ENCODE measurements at places on chromosomes 6 and 20.

GRCh38 chr6:138520463-138520862 lies 21.2 kb upstream of the NHSL1 start:
- DNase-seq, result no peak

- no peak for DNase-seq
Observed at GRCh38 chr6:38997128-38997761, 51.3 kb upstream of the GLP1R start.

GRCh38 chr6:53805725-53806124 lies 10.9 kb downstream of the LRRC1 start:
- no peak for DNase-seq

- no peak for DNase-seq
Observed at GRCh38 chr6:47105469-47106178, 63.5 kb upstream of the ADGRF1 start.

DNA sequence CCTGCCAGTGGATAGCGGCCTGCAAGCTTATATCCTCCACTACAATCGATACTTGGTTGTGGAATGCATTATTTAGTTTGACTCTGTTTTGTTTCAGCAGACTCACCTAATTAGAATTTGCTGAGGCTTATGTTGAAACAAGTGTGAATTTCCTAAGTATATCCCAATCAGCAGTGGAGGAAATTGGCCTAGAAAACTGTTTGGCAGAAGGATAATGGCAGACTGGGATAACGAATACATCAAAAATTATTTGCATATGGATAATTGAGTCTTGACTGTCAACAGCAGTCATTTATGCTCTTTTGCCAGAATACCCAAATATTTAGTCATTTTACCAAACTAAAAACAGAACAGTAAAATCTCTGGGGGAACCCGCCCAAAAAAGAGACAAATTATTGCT lies 261.0 kb downstream of the DOK5 start:
- DNase-seq, result no peak

DNA sequence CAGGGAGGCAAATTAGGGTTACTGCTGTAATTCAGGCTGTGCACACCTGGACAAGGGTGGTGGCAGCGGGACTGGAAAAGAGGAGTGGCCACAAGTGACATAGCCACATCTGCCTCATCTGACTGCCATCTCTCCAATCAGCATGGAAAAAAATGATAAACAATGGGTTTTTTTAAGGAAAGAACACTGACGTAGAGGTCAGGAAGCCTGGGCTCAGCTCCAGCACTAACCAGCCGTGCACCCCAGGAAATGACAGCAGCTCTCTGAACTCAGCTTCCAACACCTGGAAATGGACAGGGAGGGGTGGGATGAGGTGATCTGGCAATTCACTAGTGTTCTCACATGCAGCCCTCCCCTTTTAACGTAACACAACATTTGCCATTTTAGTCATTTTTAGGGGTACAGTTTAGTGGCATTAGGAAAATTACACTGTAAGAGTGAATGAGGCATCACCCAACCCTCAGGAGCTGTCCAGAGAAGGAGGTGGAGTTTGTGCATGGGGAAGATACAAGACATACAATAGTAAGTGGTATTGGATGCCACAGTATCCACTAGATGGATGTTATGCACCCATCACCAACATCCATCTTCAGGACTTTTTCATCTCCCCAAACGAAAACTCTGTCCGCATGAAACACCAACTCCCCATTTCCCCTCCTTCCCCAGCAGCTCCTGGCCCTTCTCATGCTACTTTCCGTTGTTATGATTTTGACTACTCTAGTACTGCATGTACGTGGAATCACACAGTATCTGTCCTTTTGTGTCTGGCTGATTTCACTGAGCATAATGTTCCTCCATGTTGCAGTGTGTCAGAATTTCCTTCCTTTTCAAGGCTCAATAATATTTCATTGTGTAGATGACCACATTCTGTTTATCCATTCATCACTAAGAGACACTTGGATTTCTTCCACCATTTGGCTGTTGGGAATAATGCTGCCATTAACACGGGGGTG lies 215.5 kb upstream of the ECI2 start:
- DNase-seq, result no peak

GRCh38 chr20:19937651-19938420 lies 79.3 kb upstream of the NAA20 start:
- no peak for DNase-seq

GRCh38 chr20:44745598-44746366 lies at the start of gene KCNK15:
Gene KCNK15 (plus strand): TSS chr20:44745865. CDS start chr20:44745911, 46 bp downstream.
- DNase-seq, result no peak

DNA sequence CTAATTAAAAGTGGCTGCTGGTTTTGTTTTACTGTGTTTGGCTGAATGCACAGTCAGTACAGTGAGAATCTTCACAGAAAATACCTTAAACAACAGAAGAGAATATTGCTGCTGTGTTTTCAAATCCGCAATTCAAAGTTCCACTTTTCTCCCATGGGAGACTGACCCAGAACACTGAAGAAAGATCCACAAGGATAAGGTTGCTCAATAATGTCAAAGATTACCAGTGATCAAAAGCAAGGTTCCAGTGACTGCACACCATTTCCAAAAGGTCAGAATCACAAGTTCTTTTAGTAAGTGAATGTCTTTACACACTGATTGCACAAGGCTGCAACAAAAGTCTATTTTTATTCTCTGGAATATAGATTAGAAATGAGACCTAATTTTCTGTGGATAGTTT lies 82.3 kb downstream of the EPHA7 start:
- no peak for DNase-seq

DNA sequence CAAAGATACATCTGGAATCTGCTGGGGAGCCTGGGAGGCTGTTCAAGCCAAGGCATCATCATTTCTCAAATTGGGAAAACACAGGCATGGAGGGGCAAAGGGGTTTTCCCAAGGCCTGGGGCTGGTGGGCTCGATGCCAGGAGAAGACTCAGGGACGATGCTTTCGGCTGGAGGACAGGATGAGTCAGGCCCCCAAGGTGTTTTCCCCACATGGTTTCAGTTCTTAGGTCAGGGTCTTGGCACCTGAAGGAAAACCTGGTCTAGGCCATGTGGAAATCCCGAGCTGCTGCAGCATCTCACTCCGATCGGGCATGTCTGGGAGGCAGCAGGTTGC lies 348.1 kb downstream of the CDC5L start:
- no peak for DNase-seq

DNA sequence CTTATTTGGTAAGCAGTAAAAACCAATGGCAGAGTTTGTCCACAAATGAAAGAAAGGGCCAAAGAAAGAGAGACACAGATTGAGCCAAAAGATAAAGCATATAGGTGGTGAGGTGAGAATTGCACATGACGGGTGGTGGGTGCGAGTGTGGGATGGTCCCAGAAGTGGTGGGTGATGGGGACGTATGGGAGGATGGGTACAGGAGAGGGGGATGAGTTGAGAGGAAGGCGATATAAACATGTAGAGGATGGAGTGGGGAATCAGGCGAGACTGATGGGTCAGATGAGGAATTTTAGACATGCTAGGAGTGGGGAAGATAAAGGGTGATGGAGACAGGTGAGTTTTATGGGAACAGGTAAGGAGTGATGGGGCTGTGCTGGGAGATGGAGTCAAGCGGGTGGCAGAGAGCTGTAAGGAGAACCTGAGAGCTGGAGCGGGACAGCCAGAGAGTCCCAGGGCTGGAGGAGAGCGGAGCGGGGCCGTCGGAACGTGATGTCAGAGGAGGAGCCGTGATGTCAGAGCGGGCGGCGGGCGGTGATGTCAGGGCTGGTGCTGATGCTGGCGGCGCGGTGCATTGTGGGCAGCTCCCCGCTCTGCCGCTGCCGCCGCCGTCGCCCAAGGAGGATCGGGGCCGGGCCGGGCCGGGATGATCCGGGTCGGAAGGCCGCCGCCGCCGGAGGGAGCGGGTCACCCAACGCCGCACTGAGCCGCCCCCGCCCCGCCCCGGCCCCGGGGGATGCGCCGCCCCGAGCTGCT lies at the start of gene TTBK1:
Gene TTBK1 (plus strand): TSS at position 574 of the 756 bp plus-strand sequence. CDS start 3,180 bp downstream, outside the sequence.
- no peak for DNase-seq

GRCh38 chr6:134491477-134491876 lies 173.6 kb upstream of the SGK1 start:
- no peak for DNase-seq

GRCh38 chr6:17276766-17277165 lies 4.4 kb upstream of the RBM24 start:
- DNase-seq, result no peak

- DNase-seq, result no peak
Observed at GRCh38 chr20:40955326-40955725, 73.3 kb upstream of the TOP1 start.

GRCh38 chr6:135833771-135834170 lies 17.7 kb upstream of the PDE7B start:
- DNase-seq, result no peak

DNA sequence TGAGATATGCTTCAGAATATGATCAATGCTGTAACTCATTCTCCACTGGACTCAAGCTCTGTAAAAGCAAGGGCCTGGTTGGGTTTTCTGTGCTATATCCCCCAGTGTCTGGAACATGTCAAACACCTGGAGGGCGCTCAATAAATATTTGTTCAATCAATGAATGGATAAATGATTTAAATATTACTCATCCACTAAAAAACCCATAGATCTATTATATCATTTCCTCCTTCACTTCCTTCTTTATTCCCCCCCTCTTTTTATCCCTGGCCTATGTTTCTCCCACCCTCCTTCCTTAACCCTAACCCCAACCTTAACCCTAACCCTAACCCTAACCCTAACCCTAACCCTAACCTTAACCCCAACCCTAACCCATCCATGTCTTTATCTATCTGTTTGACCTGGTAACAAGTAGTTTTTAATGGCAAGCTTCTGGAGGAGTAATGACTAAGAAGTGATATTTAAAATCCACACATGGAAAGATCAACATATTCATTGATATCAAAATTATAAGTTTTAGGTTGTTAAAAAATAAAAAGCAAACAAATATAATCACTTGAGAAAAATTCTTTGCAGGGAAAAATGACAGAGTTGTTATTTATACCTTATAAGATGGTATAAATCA lies 103.8 kb upstream of the GLP1R start:
- DNase-seq, result no peak

GRCh38 chr6:44397424-44398164 lies 10.1 kb downstream of the CDC5L start:
- no peak for DNase-seq

DNA sequence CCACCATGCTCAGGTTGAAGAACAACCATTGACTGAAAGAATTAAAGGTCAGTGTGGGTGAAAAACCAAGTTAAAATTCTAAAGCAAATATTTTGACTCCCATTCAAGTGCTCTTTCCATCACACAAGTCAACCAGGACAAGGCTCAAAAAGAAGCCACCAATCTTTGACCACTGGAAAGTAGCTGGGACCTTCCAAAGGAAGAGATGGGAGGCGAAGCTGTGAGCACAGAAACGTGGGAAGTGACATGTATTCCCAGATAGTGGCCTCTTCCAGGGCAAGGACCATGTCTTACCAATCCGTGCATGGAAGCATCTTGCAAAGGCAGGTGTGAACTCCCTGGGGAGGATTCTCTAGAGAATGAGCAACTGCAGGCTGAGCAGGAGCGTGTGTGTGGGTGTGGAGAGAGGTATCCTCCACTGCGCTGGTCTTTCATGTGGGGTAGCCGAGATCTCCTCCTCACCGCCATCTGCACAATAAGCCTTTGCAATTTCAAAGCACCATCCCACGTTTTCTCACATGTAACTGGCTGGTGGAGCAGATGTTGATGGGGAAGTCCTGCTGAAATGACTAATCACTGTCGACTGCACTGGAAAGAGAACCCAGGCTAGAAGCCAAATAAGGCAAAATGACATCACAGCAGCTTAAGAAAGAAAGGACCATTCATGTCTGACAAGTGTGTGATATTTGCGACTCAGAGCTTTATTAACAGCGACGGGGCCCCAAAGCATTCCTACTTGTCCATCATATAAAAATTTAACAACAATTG lies 189.4 kb upstream of the RREB1 start:
- DNase-seq, result peak; percentile 77

- no peak for DNase-seq
Observed at GRCh38 chr20:25439328-25439727, 31.9 kb downstream of the GINS1 start.

- DNase-seq, result no peak
Observed at GRCh38 chr20:44111712-44112335, 75.2 kb downstream of the JPH2 start.

- DNase-seq, result no peak
Observed at GRCh38 chr20:14696937-14697336, 359.5 kb upstream of the FLRT3 start.

DNA sequence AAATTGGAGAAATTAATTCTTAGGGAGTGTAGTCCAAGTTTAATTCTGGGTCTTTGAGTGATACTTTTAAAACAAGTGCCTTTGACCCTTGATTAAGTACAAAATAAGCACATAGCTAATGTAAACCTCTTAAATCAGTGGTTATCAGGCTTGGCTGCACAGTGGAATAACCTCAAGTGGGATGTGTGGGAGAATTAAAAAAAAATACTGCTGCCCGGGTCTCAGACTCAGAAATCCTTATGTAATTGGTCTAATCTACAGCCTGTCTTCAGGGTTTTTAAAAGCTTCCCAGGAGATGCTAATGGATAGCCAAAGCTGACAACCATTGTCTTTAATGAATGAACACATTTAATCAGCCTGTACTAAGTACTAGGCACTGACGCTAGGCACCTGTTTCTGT lies 28.5 kb upstream of the TMEM14A start:
- DNase-seq, result no peak

- no peak for DNase-seq
Observed at GRCh38 chr20:62411479-62412193, 4.6 kb upstream of the CABLES2 start.

GRCh38 chr6:161029195-161029809 lies 37.7 kb downstream of the MAP3K4 start:
- DNase-seq, result no peak

DNA sequence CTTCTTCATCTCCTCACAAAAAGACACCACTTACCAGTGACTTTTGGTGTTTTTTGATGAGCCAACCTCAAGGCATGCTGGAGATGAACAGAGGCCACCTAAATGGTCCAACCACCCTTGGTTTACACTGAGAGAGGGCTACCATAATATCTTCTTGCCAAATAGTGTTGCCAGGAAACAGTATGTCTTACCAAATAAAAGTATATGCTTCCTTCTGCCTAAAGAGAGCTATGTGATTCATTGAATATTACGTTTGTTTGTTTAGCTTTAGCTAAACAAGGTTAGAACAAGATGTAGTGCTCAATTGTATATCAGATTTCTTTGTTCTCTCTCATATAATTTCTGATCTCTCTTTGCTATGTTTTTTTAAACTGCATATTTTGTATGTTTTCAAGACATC lies 40.6 kb upstream of the BMP6 start:
- DNase-seq, result no peak

GRCh38 chr20:50724112-50724725 lies 7.2 kb upstream of the PARD6B start:
- no peak for DNase-seq

DNA sequence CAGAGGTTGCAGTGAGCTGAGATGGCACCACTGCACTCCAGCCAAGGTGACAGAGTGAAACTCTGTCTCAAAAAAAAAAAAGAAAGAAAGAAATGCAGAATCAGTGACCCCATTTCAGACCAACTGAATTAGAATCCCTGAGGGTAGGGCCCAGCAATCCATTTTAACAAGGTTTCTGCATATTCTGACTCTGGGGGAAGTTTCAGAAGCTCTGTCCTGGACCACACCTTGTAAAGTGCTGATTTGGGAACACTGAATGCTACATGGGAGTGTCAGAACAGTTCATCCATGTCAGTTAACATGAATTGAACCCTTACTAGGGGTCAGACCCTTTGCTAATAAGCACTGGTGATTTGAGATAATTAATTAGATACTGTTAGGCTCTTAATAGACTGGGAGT lies 52.0 kb downstream of the SNAP25 start:
- DNase-seq, result no peak

GRCh38 chr20:8250539-8251200 lies 118.6 kb downstream of the PLCB1 start:
- DNase-seq, result no peak
